Mesothelial cell of epicardium (in vitro differentiated cells): ENCODE measurements at places on chromosomes 11 and 22. TPM values are rescaled to one million over a fixed set of nuclear protein-coding genes. Genes with fewer than 3 reads are reported as not detected.

Gene CASP5
- not detected in 3 replicates for total RNA-seq

Gene SLC1A2
- total RNA-seq = 1.9 TPM in 3 replicates

Gene ANKK1
- 2.1 to 2.8 TPM (median 2.4 TPM) in 3 replicates for total RNA-seq

Gene DDTL
- total RNA-seq = not detected in 3 replicates

Gene GALNT18
- total RNA-seq = 3.8 to 4.2 TPM (median 3.9 TPM) in 3 replicates

Gene NCR3LG1
- 4.8 to 5.6 TPM (median 4.9 TPM) in 3 replicates for total RNA-seq

Gene GPR83
- 0.09 to 0.18 TPM (median 0.11 TPM) in 3 replicates for total RNA-seq

Gene GDPD4
- total RNA-seq = not detected in 3 replicates

Gene LMO1
- total RNA-seq = 2.5 to 4.1 TPM (median 3.2 TPM) in 3 replicates

Gene GSTT4
- total RNA-seq = not detected in 3 replicates

Gene PIWIL4
- total RNA-seq = 4.1 to 5.0 TPM (median 4.9 TPM) in 3 replicates

Gene KDM4D
- 2.0 to 2.6 TPM (median 2.2 TPM) in 3 replicates for total RNA-seq

Gene CHRDL2
- 0.45 to 0.65 TPM in 2 of 3 replicates, not detected in the other for total RNA-seq

Gene CHADL
- total RNA-seq = 3.2 to 4.6 TPM (median 3.3 TPM) in 3 replicates

Gene PPP1R14B
- total RNA-seq = 119 to 131 TPM (median 124 TPM) in 3 replicates

Gene TRPC6
- 0.33 to 0.50 TPM (median 0.42 TPM) in 3 replicates for total RNA-seq

Gene SLC7A4
- total RNA-seq = 3.2 to 3.7 TPM (median 3.2 TPM) in 3 replicates

Gene ALDH3B2
- 2.5 to 3.1 TPM (median 2.7 TPM) in 3 replicates for total RNA-seq

Gene RHOD
- 19.1 to 20.7 TPM (median 19.5 TPM) in 3 replicates for total RNA-seq

Gene UPK2
- 2.2 to 3.0 TPM (median 2.7 TPM) in 3 replicates for total RNA-seq

Gene GLYATL2
- total RNA-seq = not detected in 3 replicates

Gene C11orf65
- total RNA-seq = 1.00 to 1.6 TPM (median 1.1 TPM) in 3 replicates

Gene MTMR2
- total RNA-seq = 34.6 to 37.4 TPM (median 36.9 TPM) in 3 replicates

Gene LDHAL6A
- not detected in 3 replicates for total RNA-seq

Gene IFITM1
- 120 to 128 TPM (median 122 TPM) in 3 replicates for total RNA-seq

Gene MMP8
- total RNA-seq = not detected in 3 replicates

Gene SLC36A4
- 23.6 to 25.3 TPM (median 24.7 TPM) in 3 replicates for total RNA-seq

Gene FERMT3
- 4.8 to 8.4 TPM (median 5.9 TPM) in 3 replicates for total RNA-seq

Gene SLC22A6
- total RNA-seq = not detected in 3 replicates

Gene PAMR1
- 38.3 to 44.8 TPM (median 43.5 TPM) in 3 replicates for total RNA-seq

Gene FREY1
- total RNA-seq = 2.3 to 3.9 TPM (median 3.4 TPM) in 3 replicates

Gene PDGFD
- total RNA-seq = 28.0 to 32.2 TPM (median 29.1 TPM) in 3 replicates

Gene P2RY2
- 4.0 to 4.5 TPM (median 4.5 TPM) in 3 replicates for total RNA-seq

Gene BTBD18
- total RNA-seq = not detected in 3 replicates

Gene GRM5
- total RNA-seq = 0.35 to 0.42 TPM (median 0.41 TPM) in 3 replicates

Gene WNT7B
- 11.2 to 12.2 TPM (median 12.0 TPM) in 3 replicates for total RNA-seq

Gene GTSE1
- total RNA-seq = 15.3 to 18.7 TPM (median 16.7 TPM) in 3 replicates

Gene NUP98
- total RNA-seq = 82.6 to 85.4 TPM (median 83.3 TPM) in 3 replicates

Gene BET1L
- 64.3 to 68.2 TPM (median 65.5 TPM) in 3 replicates for total RNA-seq

Gene POLD3
- total RNA-seq = 21.7 to 24.9 TPM (median 23.8 TPM) in 3 replicates

Gene LRRC55
- total RNA-seq = 11.5 to 14.7 TPM (median 13.2 TPM) in 3 replicates

Gene PGA5
- total RNA-seq = not detected in 3 replicates
